ENCODE measurements at places on chromosomes 3 and 15. TPM values are rescaled to one million over a fixed set of nuclear protein-coding genes. Genes with fewer than 3 reads are reported as not detected.

USP50 gene
- not detected for total RNA-seq

GRCh38 chr3:27943106-27943505, 221.0 kb upstream of the EOMES start:
- DNase-seq, result no peak
- H3K4me1 ChIP-seq, result no peaks in the 10 kb centered on the region
- H3K27me3 ChIP-seq, result no peaks in the 10 kb centered on the region
- H3K36me3 ChIP-seq, result no peaks in the 10 kb centered on the region

- no peak overlapping the region for H3K4me3 ChIP-seq
- DNase-seq, result no peak
- no peaks in the 10 kb centered on the region for H3K4me1 ChIP-seq
- no peaks in the 10 kb centered on the region for H3K36me3 ChIP-seq
- H3K27ac ChIP-seq, result no peak overlapping the region
- H3K27me3 ChIP-seq, result no peaks in the 10 kb centered on the region
Observed at GRCh38 chr3:195762249-195762585, 41.4 kb downstream of the MUC20 start.

GRCh38 chr3:195071916-195072820, 198.8 kb downstream of the XXYLT1 start:
- no peak overlapping the region for H3K4me3 ChIP-seq
- no peak overlapping the region for H3K27ac ChIP-seq
- H3K36me3 ChIP-seq, result peaks cover 2% of the 10 kb centered on the region
- H3K27me3 ChIP-seq, result no peaks in the 10 kb centered on the region

DNA sequence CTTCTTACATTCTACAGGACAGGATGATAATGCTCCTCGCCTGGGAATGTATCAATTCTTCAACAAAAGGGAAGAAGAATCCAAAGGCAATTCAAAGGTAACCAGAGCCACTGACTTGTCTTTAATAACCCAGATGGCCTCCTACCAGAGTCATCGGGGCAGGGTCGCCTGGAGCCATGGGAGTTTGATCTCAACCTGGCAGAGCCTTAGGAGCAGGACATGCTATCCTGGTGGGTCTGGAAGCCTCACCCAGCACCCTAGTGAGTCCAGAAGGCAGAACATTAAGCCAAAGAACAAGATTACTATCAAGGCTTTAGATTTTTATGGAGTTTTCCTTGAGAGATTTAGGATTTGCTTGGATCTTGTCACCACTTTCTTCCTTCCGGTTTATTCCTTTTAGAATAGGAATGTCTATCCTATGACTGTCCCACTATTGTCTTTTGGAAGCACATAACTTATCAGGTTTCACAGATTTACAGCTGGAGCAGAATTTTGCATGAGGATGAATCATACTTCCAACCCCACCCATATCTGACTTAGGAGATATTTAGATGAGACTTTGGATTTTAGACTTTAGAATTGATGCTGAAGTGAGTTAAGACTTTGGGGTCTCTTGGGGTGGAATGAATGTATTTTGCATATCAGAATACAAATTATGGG, 330.3 kb upstream of the GOLIM4 start:
- no peak for DNase-seq
- H3K27ac ChIP-seq, result no peak overlapping the region
- H3K4me1 ChIP-seq, result no peaks in the 10 kb centered on the region
- no peaks in the 10 kb centered on the region for H3K27me3 ChIP-seq

- no peaks in the 10 kb centered on the region for H3K27me3 ChIP-seq
- no peaks in the 10 kb centered on the region for H3K36me3 ChIP-seq
- no peaks in the 10 kb centered on the region for H3K4me1 ChIP-seq
- no peak overlapping the region for H3K27ac ChIP-seq
Observed at GRCh38 chr15:55619783-55620182, 31.6 kb upstream of the PYGO1 start.

- peaks cover 86% of the 10 kb centered on the region for H3K27me3 ChIP-seq
- H3K4me3 ChIP-seq, result peak overlapping the region; percentile 80
- DNase-seq, result no peak
- H3K4me1 ChIP-seq, result peaks cover 37% of the 10 kb centered on the region
Observed at GRCh38 chr3:128488991-128489673, 3.9 kb downstream of the GATA2 start.

GRCh38 chr3:140455521-140456214, 222.2 kb upstream of the TRIM42 start:
- no peaks in the 10 kb centered on the region for H3K27me3 ChIP-seq
- no peak for DNase-seq
- no peak overlapping the region for H3K4me3 ChIP-seq
- H3K27ac ChIP-seq, result no peak overlapping the region
- H3K4me1 ChIP-seq, result no peaks in the 10 kb centered on the region

DNA sequence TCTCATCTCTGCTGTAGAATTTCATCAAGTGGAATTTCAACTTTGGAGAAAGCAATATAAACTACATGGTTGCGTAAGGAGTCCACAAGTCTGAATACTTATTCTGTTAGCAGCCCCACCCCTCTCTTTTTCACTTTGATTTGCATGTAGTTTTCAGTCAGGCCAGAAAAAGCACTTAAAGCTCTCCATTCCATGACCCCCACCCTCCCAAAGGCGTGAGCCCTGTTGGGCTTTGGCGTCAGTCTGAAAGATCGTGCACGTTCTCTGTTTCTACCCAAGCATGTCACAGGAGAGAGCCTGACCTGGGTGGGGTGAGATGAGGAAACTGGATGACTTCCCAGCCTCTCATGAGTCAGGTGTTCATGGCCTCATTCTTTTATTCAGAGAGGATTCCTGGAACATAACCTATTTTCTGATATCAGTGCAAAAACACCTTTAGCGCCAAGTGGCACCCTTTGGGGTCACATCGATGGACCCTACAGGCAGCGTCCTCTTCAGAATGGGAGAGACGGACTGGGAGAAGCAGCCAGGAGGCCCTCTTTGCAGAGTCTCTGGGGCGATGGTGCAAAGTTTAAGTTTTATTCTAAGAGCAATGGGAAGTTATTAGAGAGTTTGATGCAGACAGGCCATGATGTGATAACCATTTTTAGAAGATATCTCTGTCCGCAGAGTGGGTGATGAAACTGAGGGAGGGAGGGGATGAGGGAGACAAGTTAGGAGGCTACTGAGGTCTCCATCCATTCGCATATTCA, 55.8 kb downstream of the LSM3 start:
- no peaks in the 10 kb centered on the region for H3K36me3 ChIP-seq
- no peak overlapping the region for H3K27ac ChIP-seq
- no peaks in the 10 kb centered on the region for H3K27me3 ChIP-seq
- DNase-seq, result no peak
